Psoas muscle (tissue), 8 donors: ENCODE measurements at places on chromosomes 3 and 15. TPM values are rescaled to one million over a fixed set of nuclear protein-coding genes. Genes with fewer than 3 reads are reported as not detected.

DNA sequence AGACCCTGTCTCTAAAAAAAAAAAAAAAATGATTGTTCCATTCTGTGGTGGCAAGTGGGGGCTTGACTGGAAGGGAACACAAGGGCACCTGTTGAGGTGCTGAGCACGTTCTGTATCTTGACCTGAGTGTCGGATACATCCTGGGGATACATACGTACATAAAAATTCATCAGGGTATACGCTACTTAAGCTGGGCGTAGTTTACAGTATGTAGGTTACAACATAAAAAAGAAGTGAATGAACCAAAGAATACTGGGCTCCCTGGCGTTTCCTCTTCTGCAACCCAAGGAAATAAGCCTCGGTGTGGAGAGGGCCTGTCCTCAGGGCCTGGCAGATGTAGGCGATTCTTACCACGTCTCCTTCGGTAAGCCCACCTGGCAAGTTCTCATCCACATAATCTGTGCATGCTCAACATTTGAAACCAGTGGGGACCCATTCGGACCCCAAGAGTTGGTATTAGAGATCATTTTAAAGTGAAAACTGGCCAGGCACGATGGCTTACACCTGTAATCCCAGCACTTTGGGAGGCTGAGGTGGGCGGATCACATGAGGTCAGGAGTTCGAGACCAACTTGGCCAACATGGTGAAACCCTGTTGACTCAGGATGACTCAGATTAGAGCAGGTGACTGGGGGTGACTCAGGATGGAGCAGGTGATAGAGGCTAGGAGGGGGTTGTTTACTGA, 5.1 kb upstream of the MUC20 start:
- no peak for DNase-seq

DNA sequence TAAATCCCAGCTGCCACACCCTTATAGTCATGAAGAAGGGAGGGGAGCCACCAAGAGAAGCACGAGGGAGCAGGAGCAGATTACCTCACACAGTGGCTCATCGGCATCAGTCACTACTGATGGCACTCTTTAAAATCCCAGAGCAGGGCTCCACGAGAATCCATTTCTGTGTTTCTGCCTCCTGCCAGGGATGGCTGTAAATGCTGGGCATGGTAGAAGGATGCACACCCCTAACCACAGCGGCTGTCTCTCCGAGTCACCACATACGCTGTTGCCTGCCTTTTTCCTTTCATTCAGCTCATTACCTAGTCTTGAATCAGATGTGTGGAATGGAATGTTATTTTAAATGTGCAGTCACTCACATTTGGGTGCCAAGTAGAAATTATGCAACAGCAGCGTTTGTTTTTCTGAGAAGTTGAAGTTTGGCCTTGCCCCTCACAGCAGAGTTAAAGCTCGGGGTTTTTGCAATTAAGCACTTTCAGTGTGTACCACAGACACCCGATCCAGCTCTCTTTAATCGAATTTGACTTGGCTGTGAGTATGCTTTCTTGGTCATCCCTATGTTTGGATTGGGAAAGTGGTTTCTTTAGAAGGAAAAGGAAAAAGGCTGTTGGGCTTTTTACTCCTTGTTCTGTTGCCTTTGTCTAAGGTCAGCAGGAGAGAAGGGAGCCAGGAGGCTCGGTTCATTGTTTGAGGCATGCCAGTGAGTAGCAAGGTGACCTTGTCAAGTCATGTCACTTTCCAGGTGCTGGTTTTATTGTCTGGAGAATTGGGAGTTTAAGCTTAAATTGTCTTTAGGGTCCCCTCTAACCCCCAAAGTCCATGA, 284.2 kb upstream of the TPM1 start:
- peak; percentile 46 for DNase-seq

GRCh38 chr3:45580112-45580765, 14.3 kb upstream of the LIMD1 start:
- DNase-seq: no peak

GRCh38 chr3:186093271-186093900, 15.5 kb downstream of the ETV5 start:
- no peak for DNase-seq

DNA sequence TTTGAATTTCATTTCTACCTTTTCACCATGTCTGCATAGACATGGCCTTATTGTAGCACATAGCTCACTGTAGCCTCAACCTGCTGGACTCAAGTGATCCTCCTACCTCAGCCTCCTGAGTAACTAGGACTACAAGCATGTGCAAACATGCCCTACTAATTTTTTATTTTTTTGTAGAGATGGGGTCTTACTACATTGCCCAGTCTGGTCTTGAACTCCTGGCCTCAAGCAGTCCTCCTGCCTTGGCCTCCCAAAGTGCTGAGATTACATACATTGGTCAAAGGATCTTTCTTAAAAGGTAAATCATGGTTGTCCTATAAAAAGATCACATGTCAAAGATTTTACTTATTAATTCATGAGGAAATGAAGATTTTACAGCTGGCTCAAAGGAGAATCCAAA, 57.2 kb upstream of the GOLGA8B start:
- no peak for DNase-seq

The HIGD2B gene
- total RNA-seq: not detected

The DIS3L gene
- total RNA-seq: 37.5 TPM
